ENCODE measurements at places on chromosomes 6 and 20.

GRCh38 chr6:125835221-125835744 lies 44.5 kb downstream of the NCOA7 start:
- DNase-seq: no peak

GRCh38 chr6:14763616-14764015 lies 482.3 kb upstream of the JARID2 start:
- DNase-seq: no peak

DNA sequence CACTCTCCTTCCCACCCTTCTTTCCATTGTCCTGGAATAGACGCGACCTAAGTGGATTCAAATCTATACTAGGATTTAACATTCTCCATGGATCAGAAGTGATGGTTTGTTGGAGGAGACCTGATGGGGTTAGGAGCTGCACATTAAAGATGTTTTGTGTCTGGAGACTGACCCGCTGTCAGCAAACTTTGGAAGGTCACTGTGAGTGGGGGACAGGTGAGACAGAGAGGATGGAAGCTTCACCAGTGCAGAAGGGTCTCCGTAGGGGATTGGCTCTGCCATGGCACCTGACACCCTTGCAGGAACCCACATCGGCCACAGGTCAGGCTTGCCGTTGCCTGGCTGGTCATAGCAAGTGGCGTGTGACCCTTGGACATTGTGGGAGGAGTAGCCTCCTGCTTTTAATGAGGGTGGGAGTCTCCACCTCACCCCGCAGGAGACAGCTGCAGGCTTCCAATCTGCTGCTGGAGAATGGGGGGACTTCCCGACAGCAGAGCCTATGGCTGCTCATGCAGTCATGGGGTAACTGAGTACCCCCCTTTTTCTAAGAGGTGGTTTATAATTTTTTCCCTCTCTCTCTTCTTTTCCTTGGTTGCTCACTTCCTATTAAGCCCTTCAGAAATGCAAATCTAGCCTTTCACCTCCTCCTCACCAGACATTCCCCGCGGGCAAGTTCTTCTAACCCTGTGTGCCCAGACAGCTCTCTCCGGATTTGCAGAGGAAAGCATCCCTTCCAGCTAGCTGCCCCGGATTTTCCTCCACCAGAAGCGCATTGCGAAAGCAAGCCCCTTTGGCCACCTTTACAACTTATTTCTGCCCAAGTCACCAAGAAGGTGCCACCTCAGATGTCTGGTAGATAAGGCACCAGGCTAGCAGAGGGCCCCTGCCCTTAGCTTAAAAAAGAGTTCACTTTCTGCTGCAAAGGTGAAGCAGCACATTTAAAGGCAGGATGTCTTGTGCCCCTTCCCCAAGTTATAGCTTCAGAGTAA lies 53.5 kb downstream of the DACT2 start:
- DNase-seq: no peak

DNA sequence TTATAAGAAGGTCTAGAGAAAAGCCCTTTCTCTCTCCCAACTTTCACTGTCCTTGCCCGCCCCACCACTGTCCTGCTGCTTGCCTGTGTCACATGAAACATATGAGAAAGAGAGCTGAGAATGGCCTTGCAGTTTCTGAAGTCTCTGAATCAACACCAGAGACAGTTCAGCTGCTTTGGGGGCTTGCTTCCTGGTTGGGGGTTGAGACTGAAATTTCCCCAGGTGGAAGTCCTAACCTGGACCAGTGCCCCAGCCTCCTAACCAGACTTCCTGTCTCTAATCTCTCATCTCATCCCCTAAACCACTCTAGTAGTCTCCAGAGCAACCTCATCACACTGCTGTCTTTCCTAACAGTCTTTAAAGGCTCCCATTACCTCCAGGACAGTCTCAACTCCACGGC lies 10.7 kb downstream of the TRAM2 start:
- DNase-seq: no peak

DNA sequence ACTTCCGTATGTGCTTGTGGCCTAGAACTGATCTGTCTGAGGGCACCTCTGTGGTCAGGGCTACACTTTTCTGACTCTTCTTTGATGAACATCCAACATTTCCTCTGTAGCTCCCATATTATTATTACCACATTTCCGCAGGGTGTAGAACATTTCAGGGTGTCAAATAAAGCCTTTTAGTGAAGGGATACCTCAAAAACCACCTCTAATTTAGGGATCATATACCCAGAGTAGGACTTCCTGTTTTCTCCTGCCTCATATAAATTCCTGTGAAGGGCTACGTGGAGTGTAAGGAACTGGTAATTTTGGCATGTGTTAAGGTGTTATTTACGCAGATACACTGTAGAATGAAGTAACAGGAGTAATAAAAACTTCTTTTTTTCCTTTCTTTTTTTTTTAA lies 5.5 kb upstream of the MUC22 start:
- DNase-seq: no peak

- DNase-seq: no peak
Observed at GRCh38 chr6:108009894-108010293, 51.9 kb upstream of the SEC63 start.

- DNase-seq: peak; percentile 88
Observed at GRCh38 chr20:46031701-46032254, 2.8 kb downstream of the SLC12A5 start.

- no peak for DNase-seq
Observed at GRCh38 chr6:25958700-25959162, 3.9 kb upstream of the TRIM38 start.

DNA sequence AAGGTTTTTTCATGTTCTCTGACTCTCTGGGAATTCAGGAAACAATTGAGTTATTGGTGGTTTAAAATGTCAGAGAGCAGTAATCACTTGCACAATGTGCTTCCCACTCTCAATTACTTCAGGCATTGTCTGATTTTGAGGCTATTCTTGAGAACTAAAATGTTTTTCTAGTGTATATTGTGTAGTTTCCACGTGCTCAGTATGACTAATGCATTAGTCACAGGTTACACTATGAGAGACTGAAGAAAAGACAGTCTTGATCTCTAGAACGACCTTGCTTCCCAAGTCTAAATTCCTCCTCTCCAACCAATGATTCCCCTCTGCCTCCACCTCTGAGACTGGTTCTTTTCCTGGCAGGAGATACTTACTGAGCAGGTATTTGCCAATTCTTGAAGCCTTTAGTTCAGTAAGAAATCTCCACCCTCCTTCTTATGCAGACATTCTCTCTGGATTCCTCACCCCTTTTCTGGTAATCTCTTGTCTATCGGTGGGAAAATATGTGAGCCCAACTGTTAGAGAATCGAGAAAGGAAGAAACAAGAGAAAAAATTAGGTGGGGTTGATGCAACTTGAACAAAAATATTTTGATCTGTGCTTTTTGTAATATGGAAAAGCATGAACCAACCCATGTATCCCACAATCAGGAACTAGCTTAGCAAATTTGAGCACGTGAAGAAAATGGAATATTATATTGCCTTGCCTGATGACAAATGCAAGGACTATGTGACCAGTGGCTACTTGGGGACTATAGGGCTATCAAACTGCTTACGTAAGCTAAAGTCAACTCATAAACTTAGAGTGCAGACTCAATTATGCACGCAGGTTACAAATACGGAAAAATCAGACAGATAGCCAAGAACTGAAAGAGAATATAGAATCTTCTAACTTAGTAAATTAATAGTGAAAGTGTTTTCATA lies 61.1 kb upstream of the SLC22A16 start:
- no peak for DNase-seq

GRCh38 chr20:36274181-36274841 lies 31.8 kb upstream of the DLGAP4 start:
- no peak for DNase-seq

DNA sequence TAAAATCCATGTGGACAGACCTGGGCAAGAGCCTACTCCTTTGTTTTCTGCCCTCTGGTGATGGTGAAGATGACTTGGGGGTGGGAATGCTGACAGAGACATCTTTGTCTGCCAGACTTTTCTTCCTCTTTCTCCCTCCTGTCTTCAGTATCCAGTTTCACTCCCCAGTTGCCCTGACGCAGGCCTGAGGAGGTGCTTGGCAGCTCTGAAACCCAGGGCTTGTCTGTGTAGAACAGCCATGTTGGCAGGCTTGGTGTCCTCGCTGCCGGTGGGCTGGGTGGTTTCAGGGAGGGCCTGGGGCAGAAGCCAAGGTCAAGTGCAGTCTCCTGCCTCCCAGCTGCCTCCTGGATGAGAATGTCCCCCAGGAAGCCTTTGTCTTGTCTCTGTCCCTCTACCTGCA lies 22.5 kb downstream of the CCDC167 start:
- no peak for DNase-seq

DNA sequence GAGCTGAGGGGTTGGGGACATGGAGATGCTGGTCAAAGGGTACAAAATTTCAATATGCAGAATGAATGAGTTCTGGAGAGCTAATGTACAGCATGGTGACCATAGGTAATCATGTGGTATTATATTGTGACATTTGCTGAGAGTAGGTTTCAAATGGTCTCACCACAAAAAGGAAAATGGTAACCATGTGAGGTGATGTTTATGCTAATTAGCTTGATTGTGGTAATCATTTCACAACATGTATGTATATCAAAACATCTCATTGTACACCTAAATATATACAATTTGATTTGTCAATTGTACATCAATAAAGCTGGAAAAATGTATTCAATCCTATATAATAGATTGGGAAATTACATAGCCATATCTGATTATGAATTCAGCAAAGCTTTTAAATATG lies 29.5 kb upstream of the TMEM14A start:
- DNase-seq: no peak

DNA sequence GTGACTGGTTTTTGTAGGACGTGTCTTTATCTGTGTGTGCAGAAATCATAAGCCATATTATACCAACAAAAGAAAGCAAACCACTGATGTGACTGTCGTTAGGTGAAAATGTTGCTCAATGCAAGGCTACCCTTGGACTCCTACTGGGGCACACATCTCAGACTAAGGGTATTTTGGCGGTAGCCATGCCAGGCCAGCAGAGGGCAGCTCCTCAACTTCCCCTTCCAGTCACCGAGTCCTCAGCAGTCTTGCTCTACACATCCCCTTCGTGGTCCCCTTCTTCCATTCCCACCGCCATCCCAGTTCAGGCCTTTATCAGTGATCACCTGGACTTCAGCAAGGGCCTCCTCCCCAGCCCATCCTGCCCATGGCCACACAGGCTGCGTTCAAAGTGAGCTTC lies 113.7 kb upstream of the GGTLC1 start:
- no peak for DNase-seq

DNA sequence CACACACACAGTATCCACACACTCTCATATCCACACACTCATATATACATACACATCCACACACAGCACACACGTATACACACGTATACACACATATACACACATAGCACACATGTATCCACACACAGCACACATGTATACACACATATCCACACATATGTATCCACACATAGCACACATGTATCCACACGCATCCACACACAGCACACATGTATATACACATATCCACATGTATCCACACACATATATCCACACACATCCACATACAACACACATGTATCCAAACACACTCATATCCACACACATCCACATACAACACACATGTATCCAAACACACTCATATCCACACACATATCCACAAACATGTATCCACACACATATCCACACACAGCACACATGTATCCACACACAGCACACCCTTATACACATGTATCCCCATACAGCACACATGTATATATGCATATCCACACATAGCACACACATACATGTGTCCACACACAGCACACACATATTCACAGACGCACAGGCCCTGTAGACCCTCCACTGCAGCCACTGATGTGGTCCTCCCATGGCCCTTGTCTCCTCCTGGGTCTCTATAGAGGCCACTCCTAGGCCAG lies 172.1 kb downstream of the CDH4 start:
- no peak for DNase-seq

DNA sequence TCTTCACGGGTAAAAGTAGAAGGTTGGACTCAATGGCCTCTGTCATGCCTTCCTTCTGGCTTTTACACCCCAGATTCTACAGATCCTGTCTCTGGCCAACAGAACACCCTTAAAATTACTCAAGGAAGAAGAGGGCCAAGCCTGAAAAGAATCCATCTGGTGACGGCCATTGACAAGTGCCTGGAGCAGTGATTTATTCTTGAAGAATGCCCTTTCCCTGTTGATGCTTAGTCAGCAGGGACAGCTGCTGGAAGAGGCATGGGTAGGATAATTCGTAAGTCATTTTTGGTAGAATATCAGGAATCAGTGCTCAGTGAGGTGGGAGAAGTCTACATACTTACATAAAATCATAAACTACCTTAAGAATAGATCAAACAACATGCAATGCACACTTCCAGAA lies 397.9 kb downstream of the SAMD5 start:
- no peak for DNase-seq

DNA sequence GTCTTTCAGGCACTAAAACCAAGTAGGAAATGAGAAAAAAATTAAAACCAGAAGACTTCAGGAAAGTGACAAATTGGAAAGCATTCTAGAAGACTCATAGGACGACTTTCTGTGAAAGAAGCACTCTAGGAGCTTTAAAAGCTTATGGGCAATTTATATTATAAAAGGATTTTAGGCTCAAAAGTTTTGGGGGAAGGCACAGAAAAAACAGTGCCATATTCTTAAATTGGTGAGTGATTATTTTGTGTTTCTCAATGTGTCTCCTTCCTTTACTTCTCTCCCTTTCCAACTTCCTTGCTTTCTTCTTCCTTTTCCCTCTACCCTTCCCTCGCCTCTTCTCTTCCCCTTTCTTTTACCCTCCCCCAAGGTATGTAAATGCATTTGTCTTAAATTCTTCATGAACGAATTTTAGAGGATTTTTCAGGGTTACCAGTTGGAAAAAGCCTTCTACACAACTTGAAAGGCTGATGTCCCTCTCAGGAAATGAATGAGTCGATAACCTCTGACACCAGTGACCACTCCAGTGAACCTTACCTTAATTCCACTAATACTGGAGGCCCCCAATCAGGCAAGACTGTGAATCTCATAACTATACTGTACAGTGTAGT lies 2.6 kb upstream of the LIN28B start:
- DNase-seq: no peak

DNA sequence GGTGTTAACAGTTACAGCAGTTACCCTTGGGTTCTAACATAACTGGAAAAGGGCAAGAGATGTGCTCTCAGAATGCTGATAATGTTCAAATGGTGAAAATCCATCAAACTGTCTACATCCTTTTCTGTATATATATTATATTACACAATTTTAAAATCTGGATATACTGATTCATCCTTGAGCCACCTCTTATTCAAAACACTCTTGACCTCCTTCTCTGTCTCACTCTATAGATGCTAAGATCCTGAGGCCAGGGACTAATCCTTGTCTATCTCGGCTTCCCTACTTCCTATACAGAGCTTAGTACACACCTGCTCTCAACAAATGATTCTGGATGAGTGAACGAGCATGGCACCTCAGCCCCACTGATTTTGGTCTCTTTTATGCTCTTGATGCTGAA lies 47.3 kb downstream of the HIVEP2 start:
- no peak for DNase-seq

GRCh38 chr6:160031871-160032270 lies 63.0 kb downstream of the IGF2R start:
- no peak for DNase-seq
